ENCODE measurements at places on chromosomes 5 and 9.

DNA sequence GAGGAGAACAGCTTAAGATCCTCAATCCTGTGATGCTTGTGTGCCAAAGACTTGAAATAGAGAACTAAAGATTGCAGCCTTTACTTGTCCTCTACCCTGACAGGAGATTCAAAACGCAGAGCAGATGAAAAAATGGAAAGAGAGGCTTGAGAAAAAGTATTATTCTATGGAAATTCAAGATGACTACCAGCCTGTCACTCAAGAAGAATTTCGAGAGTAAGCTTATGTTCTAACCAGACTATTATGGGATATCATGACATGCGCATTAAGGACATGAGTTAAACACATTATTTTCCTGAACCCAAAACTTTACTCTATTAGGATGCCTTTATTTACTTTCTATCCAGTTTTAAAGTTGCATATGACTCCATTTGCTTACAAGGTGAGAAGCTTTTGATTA is 46.4 kb downstream of the PKD2L2 start:
- no peak for DNase-seq

GRCh38 chr5:168327019-168327421 is 35.6 kb downstream of the WWC1 start:
- no peak for DNase-seq

DNA sequence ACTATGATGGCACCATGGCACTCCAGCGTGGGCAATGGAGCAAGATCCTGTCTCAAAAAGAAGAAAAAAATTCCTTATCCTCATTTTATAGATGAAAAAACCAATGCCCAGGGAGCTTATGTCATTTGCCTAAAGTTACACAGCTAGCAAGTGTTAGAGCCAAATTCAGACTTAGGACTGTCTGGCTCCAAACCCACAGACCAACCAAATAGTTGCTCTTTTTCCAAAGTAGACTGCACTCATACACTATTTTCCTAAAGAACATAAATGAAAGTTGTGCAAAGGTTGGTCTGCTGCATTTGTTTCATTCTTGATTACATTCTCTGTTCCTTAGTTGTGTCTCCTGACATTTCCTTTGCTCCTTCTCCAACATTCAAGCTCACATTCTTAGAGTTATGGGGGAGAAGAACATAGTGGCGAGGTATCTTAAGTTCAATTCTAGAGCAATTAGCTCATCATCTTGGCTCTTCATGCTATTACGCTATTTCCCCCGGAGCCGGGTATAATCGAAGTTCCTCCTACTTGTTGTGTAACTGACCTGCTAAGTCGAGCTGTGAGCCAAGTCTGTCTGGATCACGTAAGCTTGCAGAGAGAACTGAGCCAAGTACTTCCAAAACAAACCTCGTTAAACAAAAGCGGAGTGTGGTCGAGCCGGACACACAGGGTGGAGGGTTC is 138.3 kb downstream of the RFK start:
- no peak for DNase-seq

DNA sequence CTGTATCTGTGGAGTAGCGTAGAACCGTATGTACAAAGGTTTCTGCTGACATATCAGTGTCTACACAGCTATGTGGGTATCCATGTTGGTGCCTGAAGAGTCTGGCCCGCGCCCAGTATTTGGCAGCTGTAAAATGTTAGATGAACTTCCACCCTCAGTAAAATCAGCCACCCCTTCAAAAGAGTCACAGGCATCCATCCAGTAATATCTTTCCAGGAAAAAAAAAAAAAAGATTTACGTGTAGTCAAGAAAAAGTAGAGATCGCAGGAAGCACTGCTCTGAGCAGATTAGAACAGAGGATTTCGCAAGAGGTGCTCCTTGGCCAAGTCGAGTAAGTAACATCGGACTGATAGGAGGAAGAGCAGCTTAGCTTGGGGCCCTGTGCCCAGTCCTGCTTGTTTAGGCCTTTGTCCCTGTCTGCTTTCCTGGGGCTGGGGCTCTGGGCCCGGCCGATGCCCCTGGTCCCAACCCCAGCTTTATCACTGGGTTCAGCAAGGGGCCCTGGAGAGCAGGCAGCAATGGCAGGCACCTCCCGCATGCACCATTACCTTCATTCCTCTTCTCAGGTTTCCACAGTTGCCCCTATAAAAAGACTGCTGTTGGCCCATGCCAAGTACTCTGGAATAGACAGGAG is 21.2 kb downstream of the DAPK1 start:
- DNase-seq = no peak

GRCh38 chr5:151612689-151613427 is 21.7 kb upstream of the FAT2 start:
- DNase-seq = peak; percentile 27

DNA sequence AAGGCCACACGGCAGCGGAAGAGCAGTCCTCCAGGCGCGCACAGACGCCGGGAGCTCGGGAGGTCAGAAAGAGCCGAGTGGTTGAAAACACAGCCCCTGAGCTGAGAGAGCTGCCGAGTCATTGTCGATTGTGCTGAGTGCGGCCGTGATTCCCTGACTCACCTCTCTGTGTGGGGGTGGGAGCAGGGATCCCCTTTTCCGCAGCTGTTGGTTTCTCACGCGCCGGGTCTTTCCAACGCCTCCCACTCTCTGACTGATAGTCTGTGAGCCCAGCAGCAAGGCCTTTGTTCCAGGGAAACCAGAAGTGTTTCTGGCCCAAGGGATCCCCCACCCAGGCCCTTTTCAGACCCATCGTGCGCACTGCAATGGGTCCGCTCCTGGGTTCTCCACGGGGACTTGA is 97.3 kb downstream of the MRPL36 start:
- no peak for DNase-seq

- no peak for DNase-seq
Observed at GRCh38 chr9:121888438-121888775, 204.7 kb downstream of the TTLL11 start.

GRCh38 chr5:150428106-150428876 is 15.6 kb upstream of the CD74 start:
- DNase-seq = no peak

DNA sequence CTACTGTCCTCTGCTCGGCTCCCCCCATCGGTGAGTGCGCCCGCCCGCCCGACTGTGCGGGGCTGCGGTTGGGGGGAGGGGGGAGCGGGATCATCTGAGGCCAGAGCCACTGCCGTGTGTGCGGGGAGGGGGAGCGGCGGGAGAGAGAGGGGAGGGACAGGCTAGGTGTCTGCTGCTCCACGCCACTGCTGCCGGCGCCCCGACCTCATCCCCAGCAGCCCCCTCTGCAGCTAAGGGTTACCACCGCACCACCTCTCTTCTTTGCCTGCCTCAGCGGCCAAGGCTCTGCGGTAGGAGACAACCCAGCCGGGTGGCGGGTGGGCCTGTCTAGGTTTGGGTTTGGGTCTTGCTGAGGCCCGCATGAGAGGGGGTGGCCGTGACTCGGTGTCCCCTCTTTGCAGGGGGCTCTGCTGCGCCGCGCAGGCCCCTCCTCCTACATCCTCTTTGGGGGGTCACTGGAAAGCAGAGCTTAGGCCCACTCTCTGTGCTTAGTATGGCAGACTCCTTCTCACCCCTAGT is 670 bp upstream of the PURA start:
- no peak for DNase-seq

DNA sequence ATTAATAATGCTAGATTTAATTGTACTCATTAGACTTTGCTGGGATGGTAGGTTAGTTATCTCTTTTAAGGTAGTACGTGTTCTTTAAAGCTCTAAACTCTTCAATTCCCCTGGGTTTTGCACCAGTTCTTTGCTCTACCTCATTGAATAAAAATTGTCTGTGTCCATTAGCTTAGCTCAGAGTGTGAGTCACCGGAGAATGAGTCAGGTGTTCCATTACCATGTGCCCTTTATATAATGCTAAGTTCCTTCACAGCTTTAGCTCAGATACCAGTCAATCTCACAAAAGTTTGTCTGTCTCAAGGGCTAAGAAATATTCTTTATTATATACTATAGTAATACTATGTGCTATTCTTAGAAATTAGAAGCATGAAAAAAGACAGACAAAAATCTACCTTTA is 339.4 kb downstream of the PRELID2 start:
- DNase-seq = no peak

GRCh38 chr5:168215646-168216045 is 75.8 kb upstream of the WWC1 start:
- no peak for DNase-seq

DNA sequence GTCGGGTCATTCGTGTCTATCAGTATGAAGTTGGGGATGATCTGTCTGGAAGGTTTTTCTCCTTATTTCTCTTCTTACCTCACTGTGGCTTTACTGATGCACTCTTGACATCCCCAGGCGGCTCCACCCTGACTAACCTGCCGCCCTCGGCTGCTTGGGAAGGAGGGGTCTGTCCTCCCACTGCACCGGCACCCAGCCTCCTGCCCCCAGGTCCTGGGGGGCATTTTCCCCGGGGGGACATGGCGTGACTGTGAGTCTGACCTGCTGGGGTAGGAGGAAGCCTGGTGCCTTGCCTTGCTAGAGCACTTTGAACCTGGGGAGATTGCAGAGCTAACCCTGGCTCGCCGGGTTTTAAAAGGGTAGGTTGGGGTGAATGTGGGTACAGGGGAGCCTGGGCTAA is 27.5 kb downstream of the DYNC2I2 start:
- DNase-seq = no peak

- DNase-seq = no peak
Observed at GRCh38 chr5:72402381-72402890, 82.3 kb downstream of the PTCD2 start.

- DNase-seq = no peak
Observed at GRCh38 chr9:27125030-27125429, 16.0 kb downstream of the TEK start.

- no peak for DNase-seq
Observed at GRCh38 chr5:22223079-22223478, 630.1 kb downstream of the CDH12 start.

DNA sequence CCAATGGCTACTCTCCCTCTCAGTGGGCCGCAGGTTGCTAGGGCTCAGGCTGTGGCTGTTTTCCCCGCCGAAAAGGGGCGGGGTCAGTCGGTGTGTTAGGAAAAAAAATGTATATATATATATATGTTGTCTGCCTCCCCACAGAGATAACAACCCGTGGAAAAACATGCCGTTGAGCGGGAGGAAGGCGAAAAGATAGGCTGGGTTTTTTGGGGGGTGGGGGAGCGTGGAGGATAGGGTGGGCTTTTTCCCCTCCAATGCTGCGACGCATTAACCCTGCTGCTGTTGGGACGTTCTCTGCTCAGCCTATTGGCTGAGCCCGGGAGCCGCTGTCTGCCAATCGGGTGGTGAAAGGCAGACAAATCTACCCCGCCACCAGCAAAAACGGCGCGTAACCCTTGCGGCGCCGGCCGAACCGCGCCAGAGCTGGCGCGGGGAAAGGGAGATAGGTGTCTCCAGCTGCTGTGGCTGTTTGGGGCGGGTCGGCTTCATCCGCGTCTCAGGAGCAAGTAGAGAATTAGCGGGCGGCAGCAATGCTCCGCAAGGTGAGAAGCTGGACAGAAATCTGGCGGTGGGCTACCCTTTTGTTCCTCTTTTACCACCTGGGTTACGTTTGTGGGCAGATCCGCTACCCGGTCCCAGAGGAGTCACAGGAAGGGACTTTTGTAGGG is at the start of gene PCDHGC4:
Gene PCDHGC4, plus strand, starts transcription at position 390 of the 671 bp plus-strand sequence. Its CDS starts 144 bp downstream, at position 534.
- no peak for DNase-seq

DNA sequence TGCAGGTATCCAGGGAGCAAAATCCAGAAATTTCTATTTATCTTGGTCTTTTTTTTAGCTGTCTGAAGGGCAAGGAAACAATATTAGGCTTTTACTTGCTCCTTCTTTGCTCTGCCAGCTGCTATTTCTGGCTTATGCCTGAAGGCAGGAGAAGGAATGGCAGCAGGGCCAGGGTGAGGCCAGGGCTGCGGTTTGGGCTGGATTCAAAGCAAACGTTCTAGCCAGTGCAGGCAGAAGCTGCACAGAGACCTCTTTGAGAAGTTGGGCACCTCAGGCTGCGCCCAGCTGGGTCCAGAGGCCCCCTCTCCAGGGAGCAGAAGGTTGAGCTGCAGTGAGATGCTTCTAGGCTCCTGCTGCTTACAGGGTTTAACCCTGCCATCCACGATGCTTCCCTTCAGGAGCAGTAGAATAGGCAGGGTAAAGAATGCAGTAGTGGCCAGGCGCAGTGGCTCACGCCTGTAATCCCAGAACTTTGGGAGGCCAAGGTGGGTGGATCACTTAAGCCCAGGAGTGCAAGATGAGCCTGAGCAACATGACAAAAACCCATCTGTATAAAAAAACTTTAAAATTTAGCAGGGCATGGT is 201.2 kb downstream of the ADCY2 start:
- DNase-seq = no peak

- no peak for DNase-seq
Observed at GRCh38 chr9:14314424-14314928, 535 bp upstream of the NFIB start.

- DNase-seq = no peak
Observed at GRCh38 chr5:84383296-84383815, 1.3 kb downstream of the EDIL3 start.

GRCh38 chr9:107577140-107577776 is 87.7 kb upstream of the KLF4 start:
- no peak for DNase-seq

DNA sequence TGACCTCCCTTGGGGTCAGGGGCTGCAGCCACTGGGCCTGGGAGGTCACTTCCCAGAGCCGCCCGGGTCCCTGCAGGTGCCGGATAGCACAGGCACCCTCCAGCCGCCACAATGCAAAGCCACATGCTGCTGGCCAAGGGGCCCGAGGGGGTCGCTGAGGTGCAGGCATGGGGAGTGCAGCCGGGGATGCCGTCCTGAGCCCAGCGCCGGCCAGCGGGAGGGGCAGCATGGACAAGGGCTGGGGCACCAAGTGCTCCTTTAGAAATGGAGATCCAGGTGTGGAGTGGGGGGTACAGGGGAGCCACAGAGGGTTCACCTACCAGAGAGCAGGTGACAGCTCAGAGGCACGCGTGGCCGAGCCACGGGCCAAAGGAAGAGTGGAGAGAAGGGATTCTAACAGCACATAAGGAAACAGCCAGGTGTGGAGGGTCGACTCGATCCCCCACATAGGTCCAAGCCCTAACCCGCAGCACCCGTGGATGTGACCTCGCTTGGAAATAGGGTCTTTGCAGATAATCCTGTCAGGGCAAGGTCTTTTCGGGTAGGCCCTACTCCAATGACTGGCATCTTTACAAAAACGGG is 24.7 kb downstream of the ZDHHC11B start:
- no peak for DNase-seq

DNA sequence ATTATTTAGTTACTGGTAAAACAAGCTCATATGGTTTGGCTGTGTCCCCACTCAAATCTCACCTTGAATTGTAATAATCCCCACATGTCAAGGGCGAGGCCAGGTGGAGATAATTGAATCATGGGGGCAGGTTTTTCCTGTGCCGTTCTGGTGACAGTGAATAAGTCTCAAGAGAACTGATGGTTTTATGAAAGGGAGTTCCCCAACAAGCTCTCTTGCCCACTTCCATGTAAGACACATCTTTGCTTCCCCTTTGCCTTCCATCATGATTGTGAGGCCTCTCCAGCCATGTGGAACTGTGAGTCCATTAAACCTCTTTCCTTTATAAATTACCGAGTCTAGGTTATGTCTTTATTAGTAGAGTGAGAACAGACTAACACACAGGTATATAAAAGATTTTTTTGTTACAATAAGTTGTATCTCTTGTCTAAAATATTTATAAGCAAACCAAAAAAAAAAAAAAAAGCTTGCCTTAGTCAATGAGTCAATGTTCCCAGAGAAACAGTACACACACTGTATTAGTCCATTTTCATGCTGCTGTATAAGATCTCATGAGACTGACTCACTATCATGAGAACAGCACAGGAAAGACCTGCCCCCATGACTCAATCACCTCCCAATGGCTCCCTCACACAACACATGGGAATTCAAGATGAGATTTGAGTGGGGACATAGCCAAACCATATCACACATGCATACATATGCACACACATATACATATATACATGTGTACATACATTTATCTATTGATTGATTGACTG is 138.3 kb downstream of the BASP1 start:
- DNase-seq = no peak
